Posterior cingulate gyrus (tissue), 11 donors: ENCODE measurements at places on chromosomes 11 and 22.

DNA sequence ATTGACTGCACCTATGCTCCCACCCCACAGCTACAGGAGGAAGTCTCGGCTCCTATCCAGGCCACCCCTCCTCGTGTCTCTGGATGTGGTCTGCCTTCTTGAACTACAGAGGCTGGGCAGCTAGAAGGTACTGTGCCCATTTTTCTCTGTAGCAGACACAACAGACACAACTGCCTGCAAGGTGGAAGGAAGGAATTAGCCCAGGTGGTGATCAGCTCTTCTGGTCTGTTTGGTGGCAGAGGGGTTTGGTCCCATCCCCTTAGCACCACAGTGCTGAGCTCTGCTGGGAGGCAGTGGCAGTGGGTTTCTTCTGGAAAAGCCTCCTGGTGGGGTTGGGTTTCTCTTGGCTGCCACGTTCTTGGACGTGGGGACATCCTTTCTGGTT is 132.5 kb downstream of the MPPED1 start:
- DNase-seq = no peak

DNA sequence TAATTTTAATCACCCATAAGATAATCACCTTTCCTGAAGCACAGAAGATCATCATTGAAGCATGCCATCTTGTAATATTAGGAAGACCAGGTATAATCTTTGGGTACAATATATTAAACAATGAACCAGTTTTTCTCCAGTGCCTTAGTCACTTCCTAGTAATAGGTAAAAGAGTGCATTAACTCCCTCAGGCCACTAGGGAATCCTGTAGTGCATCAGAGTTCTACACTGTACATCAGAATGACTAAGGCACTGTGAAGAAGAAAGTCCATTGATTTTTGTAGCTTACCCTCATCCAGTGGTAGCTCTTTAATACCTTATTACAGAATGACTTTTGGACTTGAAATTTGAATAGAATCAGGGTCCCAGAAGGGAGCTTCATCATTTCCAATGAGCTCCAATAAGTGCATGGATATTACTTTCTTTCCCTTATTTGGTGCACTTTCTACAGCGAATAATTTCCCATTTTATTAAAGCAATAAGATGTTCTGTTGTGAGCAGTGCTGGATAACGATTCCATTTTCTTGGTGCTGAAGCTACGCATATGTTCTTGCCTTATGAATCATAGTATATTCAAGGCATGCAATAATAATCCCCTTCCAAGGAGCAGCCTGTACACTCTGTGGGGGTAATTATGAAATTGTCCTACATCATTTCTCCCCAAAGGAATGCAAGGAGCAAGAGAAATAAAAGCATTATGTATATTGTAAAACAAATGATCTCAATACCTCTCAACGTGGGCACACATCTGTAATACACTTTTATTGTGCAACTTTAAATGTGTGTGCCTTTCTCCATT is 4.7 kb downstream of the C11orf87 start:
- DNase-seq = no peak

DNA sequence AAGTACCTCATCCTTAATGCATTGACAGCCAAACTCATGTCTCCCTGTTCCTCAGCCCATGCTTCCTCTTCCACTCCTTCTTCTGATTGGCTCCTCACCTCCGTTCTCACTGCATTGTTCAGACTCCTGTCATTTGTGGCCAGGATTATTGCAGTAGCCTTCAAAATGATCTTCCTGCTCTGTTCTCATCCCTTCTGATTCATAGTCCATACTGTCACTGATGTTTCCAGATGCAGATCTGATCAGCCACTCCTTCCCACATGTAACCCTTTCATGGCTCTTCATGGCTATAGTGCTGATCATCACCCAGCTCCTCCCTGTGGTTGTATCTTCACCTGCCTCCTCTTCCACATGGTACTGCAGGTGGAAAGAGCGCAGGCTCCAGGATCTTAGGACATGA is 71.7 kb downstream of the DEPDC5 start:
- no peak for DNase-seq

DNA sequence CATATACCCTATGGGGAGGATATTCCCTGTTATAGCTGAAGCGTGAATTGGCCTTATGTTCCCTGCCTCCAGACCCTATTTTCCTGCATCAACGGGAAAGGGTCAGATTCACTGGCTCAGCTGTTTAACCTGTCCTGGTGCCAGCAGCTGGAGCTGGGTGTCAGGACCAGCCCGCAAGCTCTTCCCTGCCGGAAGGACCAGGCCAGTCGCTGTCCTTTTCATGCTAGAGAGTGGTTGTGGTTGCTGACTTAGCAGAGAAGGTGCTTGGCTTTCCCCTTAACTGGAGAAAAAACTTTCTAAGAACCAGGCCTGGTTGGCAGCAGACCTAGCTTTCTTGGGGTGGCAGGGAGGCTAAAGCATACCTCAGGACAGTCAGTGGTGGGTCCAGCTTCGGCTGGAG is 5.2 kb upstream of the SREBF2 start:
- DNase-seq = no peak

GRCh38 chr22:29391546-29391945 is 3.2 kb upstream of the AP1B1 start:
- no peak for DNase-seq

GRCh38 chr22:39296981-39297489 is 22.4 kb downstream of the RPL3 start:
- DNase-seq = no peak

DNA sequence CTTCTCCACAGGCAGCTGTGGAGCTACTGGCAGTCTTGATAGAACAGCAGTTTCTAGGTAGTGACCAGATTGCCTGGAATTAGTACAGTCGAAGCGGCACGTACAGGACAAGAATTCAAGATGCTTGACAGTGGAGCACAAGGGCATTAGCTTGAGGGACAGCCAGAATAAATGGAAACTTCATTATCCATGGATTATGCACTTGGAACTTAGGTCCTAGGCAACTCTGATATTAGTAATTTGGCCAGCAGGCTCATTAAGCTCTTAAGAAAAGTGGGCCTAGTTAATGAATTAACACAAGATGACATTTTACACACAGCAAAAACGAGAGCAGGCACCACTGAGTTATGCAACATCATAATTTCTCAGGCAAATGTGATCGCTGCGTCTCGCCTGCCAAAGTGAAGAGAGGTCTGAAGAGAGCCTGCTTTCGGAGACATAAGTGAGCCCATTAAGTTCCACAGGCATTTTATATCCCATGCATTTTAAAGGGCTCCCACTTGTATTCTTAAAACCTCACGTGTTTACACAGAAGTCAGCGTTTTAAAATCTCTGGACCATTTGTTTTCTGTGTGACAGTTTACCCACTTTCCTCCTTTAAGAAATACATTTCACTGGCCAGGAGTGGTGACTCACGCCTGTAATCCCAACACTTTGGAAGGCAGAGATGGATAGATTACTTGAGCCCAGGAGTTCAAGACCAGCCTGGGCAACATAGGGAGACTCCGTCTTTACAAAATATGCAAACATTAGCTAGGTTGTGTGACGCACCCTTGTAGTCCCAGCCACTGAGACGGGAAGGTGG is 66.2 kb downstream of the COMMD9 start:
- DNase-seq = no peak
